ENCODE measurements at places on chromosomes 2 and 18.

- no peak for DNase-seq
Measured at GRCh38 chr18:24502667-24503523, 42.5 kb downstream of the HRH4 start.

DNA sequence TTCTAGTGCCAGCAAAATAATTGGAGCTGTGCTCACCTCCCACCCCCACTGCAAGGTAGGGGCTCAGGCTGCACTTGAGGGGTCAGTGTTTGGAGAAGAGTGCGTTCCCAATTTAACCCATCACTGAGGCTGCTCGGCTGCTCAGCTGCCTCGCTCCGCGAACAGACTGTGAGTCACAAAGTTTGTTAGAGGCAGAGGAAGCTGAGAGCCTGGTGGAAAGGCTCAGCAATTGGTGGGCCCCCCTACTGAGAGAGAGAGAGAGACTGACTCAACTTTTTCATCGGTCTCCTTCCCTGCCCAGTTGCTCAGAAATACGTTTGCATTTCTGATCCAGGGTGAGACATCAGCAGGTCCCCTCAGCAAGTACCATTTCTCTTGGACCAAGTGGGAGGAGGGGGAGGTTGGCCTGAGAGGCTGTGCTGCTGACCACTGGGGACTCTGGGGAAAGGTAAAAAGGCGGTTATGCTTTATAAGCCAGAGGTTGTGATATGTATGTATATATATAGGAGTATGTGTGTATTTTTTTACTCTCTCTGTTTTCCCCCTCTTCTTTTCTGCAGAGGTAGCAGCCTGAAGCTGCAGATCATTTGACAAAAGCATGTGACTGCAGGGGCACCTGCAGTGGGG lies 1.5 kb downstream of the EFR3B start:
- no peak for DNase-seq

DNA sequence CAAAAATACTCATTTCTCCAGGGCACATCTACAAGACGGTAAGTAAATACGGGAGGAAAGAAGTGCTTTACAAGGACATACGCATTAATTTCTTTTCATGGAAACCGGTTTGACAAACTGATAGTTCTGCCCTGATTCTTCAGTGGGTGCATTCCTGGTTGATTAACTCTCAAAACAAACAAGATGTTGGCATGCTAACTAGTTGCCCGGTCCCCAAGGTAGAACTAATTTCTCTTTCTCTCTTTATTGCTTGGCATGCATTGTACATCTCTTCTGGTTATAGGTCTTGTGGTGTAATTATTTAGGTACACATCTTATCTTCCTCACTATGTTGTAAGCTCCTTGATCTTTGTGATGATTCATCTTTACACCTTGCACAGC lies 46.9 kb upstream of the SPATS2L start:
- DNase-seq, result peak; percentile 8

GRCh38 chr2:75605770-75606529 lies 40.6 kb upstream of the MRPL19 start:
- no peak for DNase-seq

- DNase-seq, result peak; percentile 4
Measured at GRCh38 chr18:30245766-30246455, 796.6 kb downstream of the DSC3 start.

GRCh38 chr18:61612517-61612916 lies 279.3 kb downstream of the CDH20 start:
- no peak for DNase-seq

GRCh38 chr2:195498839-195499490 lies 158.1 kb upstream of the SLC39A10 start:
- no peak for DNase-seq

DNA sequence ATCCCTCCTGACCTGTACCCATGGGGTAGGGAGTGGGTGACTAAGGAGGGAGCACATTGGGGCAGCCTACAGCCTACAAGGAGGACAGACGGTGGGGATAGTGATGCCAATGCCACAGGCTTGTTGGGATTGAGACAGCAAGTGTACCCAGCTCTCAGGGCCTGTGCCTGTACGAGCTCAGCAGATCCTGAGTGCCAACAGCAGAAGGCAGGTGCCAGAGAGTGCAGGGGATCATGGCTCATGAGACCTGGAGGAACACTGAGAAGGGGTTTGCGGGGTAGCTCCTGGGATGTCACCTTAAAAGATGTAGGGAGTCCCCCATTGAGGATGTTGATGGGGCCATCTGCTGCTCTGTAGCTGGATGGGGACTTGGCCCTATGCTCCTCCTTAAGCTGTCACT lies 10.3 kb upstream of the SNED1 start:
- DNase-seq, result no peak

DNA sequence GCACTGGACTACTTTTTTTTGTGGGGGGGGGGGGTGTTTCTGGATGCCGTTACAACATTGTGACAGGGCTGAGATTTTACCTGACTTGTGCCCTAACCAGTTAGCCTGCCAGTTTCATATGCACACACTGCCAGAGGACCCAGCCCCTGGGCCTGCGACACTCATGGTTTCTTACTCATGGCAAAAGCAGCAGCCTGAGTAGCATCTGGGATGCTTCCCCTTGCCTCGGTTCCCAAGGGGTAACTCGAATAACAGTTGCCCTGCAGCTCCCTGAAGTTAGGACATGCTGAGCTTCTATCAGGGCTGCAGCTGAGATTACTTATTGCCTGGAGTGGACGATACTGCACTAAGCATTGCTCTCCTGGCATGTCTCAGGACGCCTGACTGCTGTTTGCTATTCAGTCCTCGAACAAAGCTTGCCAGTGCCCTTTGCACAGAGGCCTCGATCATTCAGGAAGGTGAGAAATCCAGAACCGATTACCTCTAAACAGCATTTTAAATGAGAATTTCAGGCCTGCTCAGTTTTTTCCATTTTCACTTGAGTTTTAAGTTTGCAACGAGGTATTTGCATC lies 47.9 kb downstream of the TRPM8 start:
- no peak for DNase-seq

- DNase-seq, result no peak
Measured at GRCh38 chr18:58172031-58172430, 128.0 kb downstream of the NEDD4L start.

GRCh38 chr2:126751477-126751876 lies 95.5 kb downstream of the GYPC start:
- DNase-seq, result no peak

- DNase-seq, result peak; percentile 1
Measured at GRCh38 chr18:52499016-52499415, 159.0 kb downstream of the DCC start.

GRCh38 chr18:79509536-79509930 lies 113.8 kb downstream of the NFATC1 start:
- DNase-seq, result no peak

DNA sequence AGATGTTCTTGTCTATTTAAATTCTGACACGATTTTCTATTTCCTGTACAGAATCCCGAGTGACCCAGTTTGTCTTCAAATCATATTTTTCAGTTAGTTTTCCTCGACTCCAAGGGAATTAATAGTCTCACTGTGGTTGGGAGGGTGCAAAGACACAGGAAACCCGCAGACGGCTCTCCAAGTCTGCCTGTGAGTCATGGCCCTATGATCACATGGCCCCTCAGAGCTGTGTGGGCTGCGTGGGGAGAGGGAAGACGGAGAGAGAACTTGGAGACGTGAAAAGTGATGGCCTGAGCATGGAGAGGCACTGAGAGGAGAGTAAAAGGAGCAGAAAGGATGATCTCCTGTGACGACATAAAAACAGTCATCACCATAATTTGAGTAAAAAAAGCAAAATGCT lies 989.9 kb downstream of the DCDC2C start:
- DNase-seq, result no peak

DNA sequence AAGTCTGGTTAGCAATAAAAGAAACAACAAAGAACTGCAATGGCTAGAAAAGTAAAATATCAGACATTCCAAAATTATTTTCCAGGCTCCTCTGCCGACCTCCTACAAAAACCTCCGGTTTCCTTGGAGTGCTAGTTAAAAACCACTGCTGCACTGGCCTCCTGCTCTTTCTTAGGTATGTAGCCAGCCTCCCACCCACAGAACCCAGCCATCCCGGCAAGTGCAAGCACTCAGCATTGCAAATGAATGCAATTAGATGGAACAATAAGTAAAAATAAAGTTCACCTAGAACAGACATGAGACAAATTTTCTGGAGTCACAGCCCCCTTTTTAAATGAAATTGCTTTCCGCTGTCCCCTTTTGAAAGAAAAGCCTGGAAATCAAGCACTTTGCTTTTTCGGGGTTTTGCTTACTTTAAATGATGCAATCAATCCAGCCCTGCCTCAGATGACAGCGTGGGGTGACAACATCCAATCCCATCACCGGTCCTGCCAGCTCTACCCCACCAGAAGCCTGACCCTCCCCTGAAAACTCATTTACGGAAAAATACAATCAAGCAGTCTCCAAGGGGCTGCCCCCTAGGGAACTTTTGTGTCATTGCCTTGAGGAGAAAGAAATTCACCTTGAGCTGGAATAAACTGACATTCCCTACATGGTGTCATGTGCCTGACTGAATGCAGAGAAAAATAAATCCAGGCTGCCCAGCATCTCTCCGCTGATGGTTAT lies 199.8 kb downstream of the EPHA4 start:
- no peak for DNase-seq

Data from NCI-H2081 (cell line).